ENCODE measurements at places on chromosomes 12 and 14.

- no peak for DNase-seq
Observed at GRCh38 chr12:94706250-94706661, 55.9 kb upstream of the TMCC3 start.

DNA sequence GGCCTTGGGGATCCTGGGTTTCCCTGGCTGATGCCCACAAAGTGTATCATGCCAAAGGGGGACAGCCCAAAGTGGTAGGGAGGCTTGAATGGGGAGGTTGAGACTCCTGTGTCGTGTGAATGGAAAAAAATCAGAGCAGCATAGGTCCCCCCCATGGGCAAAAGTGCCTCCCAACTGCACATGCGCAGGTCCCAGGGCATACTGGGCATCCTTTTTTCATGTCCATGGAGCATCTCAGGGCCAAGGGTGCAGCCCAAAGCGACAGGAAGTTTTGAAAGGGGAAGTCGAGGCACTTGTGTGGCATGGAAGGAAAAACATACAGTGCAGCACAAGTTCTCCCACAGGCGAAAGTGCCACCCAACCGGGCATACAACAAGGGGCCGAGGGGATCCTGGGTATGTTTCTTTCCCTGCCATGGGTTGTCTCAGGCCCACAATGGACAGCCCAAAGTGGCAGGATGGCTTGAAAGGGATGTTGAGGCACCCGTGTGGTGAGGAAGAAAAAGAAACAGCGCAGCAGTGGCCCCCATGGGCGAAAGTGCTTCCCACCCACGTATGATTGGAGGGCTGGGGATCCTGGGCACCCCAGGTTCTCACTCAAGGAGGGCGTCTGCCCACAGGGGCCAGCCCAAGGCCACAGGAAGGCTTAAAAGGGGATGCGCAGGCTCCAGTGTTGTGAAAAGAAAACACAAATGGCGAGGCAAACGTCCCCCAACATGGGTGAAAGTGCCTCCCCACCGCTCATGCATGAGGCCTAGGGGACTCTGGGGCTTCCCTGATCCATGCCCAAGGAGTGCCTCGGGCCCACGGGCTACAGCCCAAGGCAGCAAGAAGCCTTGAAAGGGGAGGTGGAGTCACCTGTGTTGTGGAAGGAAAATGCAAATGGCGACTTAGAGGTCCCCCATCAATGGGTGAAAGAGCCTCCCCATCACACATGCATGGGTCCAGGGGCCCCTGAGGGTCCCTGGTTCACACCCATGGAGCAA lies 573.7 kb downstream of the ALG10 start:
- DNase-seq = no peak

DNA sequence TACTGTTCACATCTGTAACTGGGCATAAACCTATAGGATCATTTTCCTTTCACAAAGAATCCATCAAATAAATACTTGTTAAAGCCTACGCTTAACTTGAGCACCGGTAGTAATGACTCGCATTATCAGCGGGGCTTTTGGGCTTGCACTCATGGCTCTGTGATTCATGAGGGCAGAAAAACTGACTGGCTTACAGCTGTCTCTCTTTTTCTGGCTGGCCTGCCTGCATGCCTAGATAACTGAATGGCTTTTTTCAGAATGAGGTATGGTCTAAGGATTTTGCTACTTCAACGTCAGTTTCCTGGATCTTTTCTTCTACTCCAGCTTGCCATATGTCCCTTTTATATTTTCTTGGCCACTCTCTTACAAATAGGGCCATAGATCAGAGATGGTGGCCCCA lies 531.1 kb downstream of the NRXN3 start:
- no peak for DNase-seq

GRCh38 chr12:99558109-99558508 lies 89.4 kb upstream of the GARIN6 start:
- no peak for DNase-seq

Measured in stimulated activated CD4-positive, alpha-beta T cell treated with anti-CD3 and anti-CD28 coated beads, Interleukin-4, amount 100 ng/mL, for 48 hours (primary cell).